ENCODE measurements at places on chromosomes 16 and 17. TPM values are rescaled to one million over a fixed set of nuclear protein-coding genes. Genes with fewer than 3 reads are reported as not detected.

The NXPH3 gene
- 0.88 TPM for total RNA-seq

The DOC2A gene
- 2.7 TPM for total RNA-seq

The RSKR gene
- total RNA-seq: 3.7 TPM

The KCNAB3 gene
- 0.78 TPM for total RNA-seq

The TSPOAP1 gene
- total RNA-seq: 3.2 TPM

The ZC3H7A gene
- 27.0 TPM for total RNA-seq

The ACE gene
- total RNA-seq: 7.0 TPM

The FBXW10 gene
- not detected for total RNA-seq

The PLEKHG4 gene
- 23.2 TPM for total RNA-seq

The MYL11 gene
- 21.2 TPM for total RNA-seq

The SCN4A gene
- total RNA-seq: not detected

The ZP2 gene
- total RNA-seq: not detected

The ITGAL gene
- not detected for total RNA-seq

The DPEP2 gene
- not detected for total RNA-seq

The CNTNAP4 gene
- not detected for total RNA-seq

The KCNJ12 gene
- total RNA-seq: not detected

The KRT36 gene
- not detected for total RNA-seq

The PLD6 gene
- total RNA-seq: 1.3 TPM

The ABCA9 gene
- 0.13 TPM for total RNA-seq

The CCL4 gene
- total RNA-seq: not detected

The HOXB1 gene
- total RNA-seq: not detected

The LITAFD gene
- not detected for total RNA-seq
